ENCODE measurements at places on chromosomes 7 and 10. TPM values are rescaled to one million over a fixed set of nuclear protein-coding genes. Genes with fewer than 3 reads are reported as not detected.

- no peak for DNase-seq
Measured at GRCh38 chr7:105885387-105886111, 9.2 kb upstream of the ATXN7L1 start.

- DNase-seq: no peak
Measured at GRCh38 chr10:78602201-78602932, 466.4 kb upstream of the ZMIZ1 start.

DNA sequence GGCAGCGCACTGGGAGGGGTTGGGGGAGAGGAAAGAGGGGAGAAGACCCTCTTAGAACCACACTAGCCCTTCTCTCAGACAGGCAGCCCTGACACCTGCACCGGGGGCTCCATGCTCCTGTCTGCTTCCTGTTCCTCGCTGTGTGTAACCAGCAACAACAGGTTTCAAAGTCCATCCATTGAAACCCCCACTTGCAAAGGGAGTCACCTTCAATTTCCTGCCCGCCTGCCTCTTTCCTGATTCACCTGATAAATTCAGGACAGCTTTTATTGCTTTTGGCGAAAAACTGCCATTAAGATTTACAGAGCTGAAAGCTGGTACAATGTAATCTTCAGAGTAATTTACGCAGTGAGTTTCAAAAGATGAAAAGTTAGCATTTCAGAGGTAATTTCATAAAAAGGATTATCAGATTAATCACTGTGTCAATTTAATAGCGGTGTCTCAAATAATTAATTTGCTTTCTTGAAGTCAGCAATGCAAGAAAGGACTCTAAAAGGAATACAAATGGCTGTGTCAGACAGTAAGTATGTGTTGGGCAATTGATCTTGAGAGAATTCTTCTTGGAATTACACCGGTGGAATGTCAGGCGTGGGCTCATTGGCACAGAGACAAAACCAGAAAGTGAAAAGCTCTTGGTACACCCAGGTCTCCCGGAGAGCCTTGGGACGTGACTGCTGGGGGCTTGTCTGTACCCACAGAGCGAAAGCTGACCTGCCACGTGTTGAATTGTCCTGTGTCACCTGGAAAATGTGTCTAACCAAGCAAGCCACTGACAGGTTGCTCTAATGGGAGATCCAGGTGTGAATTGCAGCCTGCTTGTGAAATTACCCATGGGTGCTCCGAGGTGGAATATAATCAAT, 60.7 kb downstream of the TMEM209 start:
- DNase-seq: no peak

- no peak for DNase-seq
Measured at GRCh38 chr7:34075523-34076370, 170.4 kb downstream of the BMPER start.

GRCh38 chr10:110425684-110426293, 71.9 kb upstream of the DUSP5 start:
- DNase-seq: no peak

- no peak for DNase-seq
Measured at GRCh38 chr10:50033481-50033880, 34.3 kb upstream of the WASHC2A start.

GRCh38 chr7:33066771-33067170, 4.2 kb upstream of the NT5C3A start:
- no peak for DNase-seq

DNA sequence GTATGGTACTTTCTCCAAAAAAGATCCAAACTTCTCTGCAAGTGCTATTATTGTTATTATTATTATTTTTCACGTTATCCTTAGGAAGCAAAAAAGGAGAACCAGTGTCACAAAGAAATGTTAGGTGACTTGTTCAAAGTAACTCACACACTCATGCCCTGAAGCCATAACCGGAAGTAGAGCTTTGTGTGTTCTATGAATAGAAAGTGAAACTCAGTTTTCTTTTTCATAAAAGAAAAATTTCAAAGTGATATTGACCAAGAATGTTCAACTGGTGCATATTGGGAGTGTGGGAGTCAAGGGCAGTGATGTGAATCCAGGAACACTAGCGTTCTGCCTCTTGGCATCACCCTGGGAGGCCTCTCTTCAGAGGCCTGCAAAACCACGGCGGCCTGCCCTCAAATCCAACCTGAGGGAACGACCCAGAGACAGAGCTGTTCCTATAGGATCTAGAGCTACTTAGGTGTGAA, 106.1 kb downstream of the PRKCQ start:
- DNase-seq: no peak

GRCh38 chr7:123054357-123055133, 59.0 kb upstream of the TAS2R16 start:
- DNase-seq: no peak

GRCh38 chr10:89280508-89280907, 21.3 kb upstream of the IFIT2 start:
- DNase-seq: no peak

DNA sequence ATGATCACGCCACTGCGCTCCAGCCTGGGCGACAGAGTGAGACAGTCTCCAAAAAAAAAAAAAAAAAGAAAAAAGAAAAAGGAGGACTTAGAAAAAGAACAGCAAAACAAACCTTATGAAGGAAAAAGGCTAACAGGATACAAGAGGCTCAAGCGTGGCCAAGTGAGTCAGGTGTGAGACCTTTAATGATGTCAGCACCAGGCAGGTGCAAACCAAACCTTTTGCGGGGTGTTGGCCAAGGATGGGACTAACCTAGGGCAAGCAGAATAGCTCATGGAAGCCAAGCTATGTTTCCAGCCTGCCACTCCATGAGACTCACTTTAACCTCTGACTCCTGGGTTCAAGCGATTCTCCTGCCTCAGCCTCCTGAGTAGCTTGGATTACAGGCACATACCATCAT, 11.3 kb upstream of the GNA12 start:
- DNase-seq: no peak

- DNase-seq: peak; percentile 41
Measured at GRCh38 chr10:71964098-71964742, at the start of gene CHST3. TSS of gene CHST3 (plus strand) at chr10:71964395. CDS start at chr10:72005843, 41,448 bp downstream.

- no peak for DNase-seq
Measured at GRCh38 chr10:84294766-84295447, 33.5 kb upstream of the CCSER2 start.

DNA sequence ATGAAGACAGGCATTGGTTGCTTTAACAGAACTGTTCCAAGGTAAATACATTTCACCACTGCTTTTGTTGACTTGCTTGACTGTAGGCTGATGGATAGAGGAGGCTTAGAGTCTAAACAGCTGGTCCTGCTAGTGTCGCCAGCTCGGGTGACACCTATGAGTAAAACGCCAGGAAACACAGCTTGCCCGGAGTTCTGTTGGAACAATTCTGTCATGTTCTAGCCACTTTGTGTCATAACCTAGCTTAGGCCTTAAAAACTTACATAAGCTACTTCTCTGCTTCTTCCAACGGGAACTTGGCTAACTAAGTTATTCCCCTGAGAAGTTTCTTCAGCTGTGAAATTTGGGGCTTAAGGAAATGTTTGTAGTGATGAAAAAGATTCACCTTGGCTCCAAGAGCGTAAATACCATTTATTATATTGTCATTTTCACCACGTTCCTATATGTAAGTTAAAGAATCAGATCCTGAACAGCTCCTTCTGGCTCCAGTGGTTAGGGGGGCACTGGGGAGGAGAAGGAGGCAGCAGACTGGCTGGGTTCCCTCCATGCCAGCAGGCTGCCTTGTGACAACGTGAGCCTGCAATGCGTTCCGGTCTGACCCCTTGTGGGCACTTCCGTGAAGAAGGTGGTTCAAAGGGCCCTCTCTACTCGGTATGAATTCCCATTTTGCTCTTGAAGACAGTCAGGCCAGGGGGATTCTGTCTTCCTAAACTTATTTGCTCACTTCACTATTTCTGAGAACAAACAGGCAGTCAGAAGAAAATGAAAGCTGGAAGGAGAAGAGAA, 253.2 kb downstream of the BMPER start:
- DNase-seq: peak; percentile 76

DNA sequence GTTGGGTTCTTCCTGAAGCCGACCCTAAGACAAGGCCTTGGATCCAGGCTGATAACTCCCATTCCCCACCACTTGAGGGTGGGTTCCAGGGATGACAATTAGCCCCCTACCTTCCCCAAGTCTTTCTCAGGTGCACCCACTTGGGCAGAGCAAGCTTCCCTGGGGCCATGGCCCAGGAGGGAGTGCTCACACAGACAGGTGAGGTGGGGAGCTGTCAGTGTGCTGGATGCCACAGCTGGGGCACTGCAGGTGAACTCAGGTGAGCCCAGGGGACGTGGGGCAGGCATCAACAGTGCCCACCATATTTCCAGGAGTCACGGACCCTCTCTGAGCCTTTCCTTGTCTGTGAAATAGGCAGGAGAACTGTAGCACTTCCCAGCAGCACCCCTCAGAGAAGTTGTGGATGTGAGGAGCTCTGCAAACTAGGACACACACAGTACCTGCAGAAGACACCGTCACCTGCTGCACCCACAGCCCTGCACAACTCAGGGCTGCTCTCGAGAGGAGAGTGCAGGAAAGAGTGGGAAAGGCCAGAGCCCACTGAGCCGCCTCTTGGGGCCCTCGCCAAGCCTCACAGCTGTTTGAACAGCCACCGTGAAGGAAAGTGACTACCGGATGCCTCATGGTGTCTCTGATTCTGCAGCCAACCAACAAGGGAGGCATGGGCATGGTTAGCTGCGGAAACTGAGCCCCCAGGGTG, 17.9 kb downstream of the SH3PXD2A start:
- DNase-seq: no peak

GRCh38 chr7:121151774-121152221, 163.3 kb downstream of the CPED1 start:
- DNase-seq: no peak

- no peak for DNase-seq
Measured at GRCh38 chr10:70493660-70494234, 15.2 kb downstream of the PALD1 start.

GRCh38 chr7:2227699-2228098, 5.0 kb downstream of the MAD1L1 start:
- DNase-seq: no peak

DNA sequence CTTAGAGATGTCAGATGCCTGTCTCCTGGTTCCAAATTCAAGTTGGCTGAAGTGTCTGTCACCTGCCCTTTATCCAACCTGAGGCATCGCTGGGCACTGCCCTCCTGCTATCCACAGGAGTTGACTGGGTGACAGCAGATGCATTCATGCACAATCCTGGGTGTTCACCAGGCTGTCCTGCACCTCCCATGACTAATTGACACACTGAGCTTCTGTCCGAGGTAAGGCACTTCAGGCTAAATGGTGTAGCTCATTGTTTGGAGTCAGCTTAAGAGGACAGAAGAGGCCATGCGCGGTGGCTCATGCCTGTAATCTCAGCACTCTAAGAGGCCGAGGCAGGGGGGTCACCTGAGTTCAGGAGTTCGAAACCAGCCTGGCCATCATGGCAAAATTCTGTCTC, 2.4 kb downstream of the UCMA start:
- DNase-seq: no peak

- no peak for DNase-seq
Measured at GRCh38 chr7:106767498-106768323, 97.4 kb upstream of the PIK3CG start.

GRCh38 chr7:84492098-84493034, 297.8 kb upstream of the SEMA3A start:
- no peak for DNase-seq

GRCh38 chr10:36175954-36176353, 533.9 kb upstream of the FZD8 start:
- no peak for DNase-seq

DNA sequence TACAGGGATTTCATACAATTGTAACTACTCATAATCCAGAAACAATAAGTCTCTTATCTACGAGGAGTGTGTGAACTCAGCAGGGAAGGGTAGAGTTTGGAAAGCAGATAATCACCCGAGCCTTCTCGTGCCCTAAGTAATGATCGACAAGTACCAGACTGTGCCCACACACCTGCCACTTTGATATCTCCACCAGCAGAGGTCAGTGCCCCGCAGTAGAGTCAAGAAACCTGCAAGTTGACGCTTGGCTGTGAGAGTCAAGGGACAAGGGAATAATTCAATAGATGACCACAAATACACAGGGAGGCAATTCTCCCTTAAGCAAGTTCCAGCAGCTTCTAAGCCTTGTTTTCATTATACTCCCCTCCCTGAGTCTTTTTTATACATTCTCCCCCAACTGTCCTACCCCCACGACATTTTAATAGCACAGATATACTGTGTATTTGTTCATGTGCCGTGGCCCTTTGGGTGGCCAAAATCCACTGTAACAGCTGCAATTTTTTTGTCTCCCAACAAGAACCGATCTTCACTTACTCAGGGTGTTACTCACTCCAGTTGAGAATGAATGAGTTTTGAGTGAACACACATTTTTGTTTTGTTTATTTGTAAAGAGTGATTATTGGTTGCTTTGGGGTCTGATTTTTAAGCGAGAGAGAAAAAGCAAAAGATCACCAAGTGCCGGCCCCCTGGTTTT, 106.9 kb upstream of the RHEB start:
- peak; percentile 48 for DNase-seq

DNA sequence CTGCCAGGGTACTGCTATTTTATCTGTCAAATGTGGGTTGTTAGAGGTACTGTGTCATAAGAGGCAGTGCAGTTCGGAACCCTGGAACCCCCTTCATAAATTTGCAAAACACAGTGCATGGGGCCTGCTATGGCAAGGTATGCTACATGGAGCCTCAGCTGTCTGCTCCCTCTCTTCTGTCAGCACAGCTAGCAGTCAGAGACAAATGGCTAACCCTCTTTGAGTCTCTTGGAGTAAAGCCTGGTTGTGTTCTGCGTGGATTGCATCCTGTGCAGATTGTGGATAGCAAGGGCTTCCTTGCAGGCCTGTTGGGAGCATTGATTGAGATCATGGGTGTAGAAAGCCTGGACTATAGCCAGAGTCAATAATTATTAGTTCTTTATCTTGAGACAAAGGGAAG, 397.8 kb downstream of the AUTS2 start:
- no peak for DNase-seq

- no peak for DNase-seq
Measured at GRCh38 chr10:3195726-3196125, 23.1 kb upstream of the PITRM1 start.

GRCh38 chr7:99625961-99626360, 9.2 kb downstream of the ZSCAN25 start:
- DNase-seq: no peak

DNA sequence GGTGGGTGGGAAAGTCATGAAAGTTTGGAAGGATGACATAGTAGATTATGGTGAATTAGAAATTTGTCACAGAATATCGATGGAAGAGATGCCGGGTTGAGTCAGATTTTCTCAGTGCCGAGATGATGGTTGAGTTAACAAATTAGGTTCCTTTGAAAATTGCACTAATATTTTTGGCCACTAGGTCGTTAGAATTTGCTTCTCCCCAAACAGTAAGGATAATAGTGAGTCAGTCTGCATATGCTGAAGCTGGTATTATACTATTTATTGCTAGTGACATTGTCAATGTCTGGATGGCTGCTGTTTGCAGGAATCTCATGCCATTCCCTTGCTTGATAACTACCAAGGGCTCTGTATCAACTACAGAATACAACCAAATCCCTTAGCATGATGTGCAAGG, 37.7 kb upstream of the MINDY3 start:
- no peak for DNase-seq

The FAM25C gene
- not detected for total RNA-seq

The PTN gene
- 56.6 TPM for total RNA-seq

The PAPOLB gene
- total RNA-seq: not detected

The TAS2R41 gene
- total RNA-seq: not detected

The ELAPOR2 gene
- 15.5 TPM for total RNA-seq

The HTR5A gene
- total RNA-seq: not detected

The AP1S1 gene
- 47.2 TPM for total RNA-seq

The PTCD1 gene
- total RNA-seq: 11.8 TPM

The FFAR4 gene
- total RNA-seq: not detected

All from prostate gland (tissue), 2 donors.